SK-N-MC (cell line): ENCODE measurements at places on chromosomes 11 and 22.

GRCh38 chr11:87974797-87975196 lies 200.4 kb downstream of the RAB38 start:
- DNase-seq, result no peak

DNA sequence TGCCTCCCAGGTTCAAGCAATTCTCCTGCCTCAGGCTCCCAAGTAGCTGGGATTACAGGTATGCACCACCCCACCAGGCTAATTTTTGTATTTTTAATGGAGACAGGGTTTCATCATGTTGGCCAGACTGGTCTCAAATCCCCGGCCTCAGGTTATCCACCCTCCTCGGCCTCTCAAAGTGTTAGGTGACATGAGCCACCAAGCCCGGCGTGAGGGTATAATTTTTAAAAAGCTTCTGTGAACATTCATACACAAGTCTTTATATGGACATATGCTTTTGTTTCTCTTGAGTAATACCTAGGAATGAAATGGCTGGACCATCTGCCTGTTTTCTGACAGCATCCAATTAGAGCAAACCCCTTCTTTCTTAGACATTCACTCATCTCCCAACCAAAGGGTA lies 14.3 kb upstream of the NAALAD2 start:
- DNase-seq, result no peak

DNA sequence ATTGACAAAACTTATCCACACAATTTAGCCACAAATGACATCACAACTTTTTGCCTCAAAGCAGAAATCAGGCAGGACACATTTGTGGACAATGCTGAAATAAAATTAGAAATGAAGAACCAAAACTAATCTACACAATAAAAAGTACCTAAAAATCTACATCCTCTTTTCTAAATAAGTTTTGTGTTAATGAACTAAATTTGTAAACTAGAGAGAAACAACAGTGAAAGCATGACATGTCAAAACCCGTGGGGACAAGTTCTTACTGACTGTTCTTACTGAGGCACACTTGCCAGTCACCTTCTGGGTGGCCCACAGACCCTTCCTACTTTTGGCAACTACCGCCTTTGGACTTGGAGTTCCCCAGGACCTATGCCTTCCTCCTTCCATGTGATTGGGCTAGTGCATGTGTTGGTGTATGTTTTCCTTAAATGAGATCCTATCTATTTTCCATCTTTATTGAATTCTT lies 60.7 kb upstream of the MUC15 start:
- DNase-seq, result no peak

DNA sequence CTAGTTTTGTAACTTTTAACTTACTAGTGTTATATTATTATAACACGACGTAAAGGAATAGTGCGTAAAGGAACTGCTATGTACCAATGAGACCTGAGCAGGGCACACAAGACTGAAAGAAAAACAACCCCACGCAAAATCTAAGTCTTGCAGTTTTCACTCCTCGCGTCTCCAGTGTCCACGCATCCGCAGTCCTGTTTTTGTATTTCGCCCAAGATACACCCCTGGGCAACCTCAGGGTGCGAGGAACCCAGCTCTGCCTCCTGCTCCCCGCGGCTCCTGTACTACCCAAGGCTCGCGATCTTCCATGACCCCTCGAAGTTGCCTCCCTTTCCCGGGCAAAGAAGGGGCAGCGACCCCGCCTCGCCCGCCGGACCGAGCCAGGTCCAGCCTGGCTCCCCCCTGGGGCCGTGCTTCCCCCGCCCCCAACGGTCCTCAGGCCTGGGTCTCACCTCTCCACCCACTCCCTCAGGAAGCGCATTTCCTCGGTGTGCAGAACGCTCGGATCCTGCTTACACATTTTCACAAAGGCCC lies 393 bp downstream of the ST13 start:
- DNase-seq, result no peak

GRCh38 chr11:43924112-43924855 lies 18.2 kb upstream of the C11orf96 start:
- DNase-seq, result no peak

DNA sequence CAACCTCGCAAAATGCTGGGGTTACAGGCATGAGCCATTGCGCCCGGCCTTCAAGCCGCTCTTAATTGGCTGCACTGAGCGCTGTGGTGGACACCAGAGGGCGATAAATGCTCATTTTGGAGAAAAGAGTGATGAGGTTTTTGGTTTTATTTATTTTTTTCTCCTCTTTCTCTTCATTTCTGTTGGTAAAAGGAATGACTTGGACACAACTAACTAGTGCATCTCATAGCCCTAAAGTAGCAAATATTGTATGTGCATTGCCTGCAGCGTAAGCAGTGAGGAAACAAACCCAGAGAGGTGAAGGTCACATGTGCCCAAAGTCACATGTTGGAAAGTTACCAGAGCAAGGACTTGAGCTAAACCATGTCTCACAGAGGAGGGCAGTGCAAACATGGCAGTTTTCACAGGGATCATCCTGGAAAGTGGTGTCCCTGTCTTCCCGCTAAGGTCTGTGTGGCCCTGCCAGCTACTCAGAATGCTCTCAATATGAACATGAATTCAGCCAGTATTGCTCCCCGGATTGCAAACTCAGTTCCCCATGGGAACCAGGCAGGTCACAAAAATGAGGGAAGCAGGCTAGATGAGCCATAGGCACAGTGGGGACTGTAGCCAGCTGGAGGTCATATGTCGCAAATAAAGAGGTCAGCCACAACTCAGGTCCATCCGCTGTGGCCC lies 8.6 kb upstream of the CD82 start:
- DNase-seq, result no peak

DNA sequence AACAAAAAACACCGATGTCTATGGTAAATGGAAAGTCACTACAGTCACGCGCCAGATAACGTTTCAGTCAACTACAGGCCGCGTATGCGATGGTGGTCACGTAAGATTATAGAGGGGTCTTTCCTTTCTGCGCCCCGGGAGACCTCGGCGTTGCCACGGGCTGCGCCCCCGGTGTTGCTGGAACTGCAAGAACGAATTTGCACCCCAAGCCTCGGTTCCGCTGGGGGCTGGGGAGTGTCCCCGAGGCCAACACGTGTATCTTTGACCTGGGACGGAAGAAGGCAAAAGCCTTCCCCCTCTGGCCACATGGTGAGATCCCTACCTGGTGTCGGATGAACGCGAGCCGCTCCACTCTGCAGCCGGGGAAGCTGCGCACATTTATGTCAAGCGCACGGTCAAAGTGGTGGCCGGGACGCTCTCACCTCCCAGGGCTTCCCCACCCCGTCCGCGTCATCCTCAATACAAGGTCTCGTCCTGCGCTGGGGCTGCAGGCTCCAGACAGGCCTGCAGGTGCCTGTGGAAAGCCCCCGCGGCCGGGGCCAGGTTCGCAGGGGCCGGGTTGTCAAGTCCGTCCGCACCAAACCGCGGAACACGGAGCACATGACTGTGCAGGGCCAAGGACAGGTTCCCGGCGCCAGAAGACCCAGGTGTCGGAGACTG lies 29.3 kb upstream of the APLP2 start:
- DNase-seq, result no peak

DNA sequence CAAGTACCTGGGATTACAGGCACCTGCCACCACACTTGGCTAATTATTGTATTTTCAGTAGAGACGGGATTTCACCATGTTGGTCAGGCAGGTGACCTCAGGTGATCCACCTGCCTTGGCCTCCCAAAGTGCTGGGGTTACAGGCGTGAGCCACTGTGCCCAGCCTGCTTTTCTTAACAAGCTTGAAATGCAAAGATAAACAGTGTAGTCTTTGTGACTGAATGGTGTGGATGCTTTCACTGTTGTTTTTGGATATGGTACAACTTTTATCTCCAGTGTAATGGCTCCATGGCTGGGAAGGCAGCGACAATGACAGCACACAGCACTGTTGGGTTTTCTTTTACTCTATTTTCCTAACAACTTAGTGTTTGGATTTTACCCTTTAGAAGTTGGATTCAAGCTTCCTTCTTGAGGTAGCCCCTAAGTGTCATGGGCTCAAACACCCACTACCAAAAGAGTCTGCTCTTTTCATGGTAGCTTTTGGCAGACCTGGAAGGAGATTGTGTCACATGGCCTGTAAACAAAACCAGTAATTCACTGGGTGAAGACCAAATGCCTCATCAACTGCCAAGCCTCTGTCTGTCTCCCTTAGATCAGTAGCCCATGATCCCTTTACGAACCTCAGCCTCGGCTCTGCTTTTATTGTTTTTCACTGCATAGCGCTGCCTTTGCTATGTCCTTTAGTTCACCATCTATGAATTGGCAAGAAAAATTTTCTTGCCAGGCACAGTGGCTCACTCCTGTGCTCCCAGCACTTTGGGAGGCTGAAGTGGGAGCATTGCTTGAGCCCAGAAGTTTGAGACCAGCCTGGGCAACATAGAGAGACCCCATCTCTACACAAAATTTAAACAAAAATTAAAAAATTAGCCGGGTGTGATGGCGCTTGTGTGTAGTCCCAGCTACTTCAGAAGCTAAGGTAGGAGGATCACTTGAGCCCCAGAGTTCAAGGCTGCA lies 6.4 kb downstream of the VPS51 start:
- no peak for DNase-seq

GRCh38 chr22:45254388-45254787 lies 13.7 kb upstream of the KIAA0930 start:
- no peak for DNase-seq

GRCh38 chr11:27296497-27296896 lies 66.5 kb downstream of the CCDC34 start:
- DNase-seq, result no peak

DNA sequence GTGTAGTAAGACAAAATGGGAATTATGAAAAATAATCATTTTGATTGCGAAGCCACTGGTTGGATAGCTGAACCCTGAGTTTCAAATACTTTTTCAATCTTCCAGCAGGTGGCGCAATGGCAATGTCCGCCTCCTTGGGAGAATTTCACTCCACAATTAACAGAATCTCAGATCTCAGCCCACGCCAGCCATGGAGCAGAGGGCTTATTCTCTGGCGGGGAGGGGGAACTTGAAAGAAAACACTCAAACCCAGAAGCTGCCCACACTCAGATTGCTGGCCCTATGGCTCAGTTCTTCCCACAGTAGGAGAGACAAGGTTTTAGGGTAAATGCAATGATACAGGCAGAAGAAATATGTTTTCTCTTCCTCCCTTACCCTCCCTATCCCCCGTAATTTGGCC lies 38.7 kb upstream of the RCN1 start:
- no peak for DNase-seq

GRCh38 chr22:44500599-44500998 lies 2.6 kb upstream of the RTL6 start:
- no peak for DNase-seq

GRCh38 chr11:114273071-114273470 lies 23.1 kb upstream of the NNMT start:
- no peak for DNase-seq
